ENCODE measurements at places on chromosomes 1 and 21.

GRCh38 chr1:176558561-176558960, 95.6 kb downstream of the PAPPA2 start:
- no peak for DNase-seq

DNA sequence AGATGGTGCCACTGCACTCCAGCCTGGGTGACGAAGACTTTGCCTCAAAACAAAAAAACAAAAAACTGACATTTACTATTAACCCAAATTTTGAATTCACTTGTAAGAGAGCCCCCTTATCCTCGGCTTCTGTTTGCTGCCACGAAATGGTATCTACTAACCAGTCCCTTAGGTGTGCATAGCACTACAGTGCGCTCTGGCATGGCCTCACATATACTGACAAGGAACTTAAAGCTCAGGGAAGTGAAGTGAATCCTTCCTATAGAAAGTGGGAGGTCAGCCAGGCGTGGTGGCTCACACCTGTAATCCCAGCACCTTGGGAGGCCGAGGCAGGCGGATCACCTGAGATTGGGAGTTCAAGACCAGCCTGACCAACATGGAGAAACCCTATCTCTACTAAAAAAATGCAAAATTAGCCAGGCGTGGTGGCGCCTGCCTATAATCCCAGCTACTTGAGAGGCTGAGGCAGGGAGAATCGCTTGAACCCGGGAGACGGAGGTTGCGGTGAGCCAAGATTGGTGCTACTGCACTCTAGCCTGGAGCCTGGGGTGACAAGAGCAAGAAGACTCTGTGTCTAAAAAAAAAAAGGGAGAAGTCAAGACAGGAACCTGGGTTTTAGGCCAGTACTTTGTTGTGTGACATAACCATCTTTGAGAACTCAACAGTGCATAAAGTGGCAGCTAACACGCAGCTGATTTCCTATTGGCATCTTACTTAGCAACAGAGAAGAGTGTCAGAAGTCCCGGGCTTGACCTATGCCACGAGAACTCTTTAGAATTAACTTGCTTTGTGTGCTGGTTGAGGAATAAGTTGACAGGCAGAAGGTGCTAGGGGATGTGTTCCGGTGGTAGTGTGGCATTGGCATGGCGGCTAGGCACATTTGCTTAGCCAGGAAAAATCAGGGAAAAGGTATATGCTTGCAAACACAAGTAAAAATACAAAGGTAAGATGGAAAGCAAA, 16.8 kb downstream of the ERRFI1 start:
- no peak for DNase-seq

DNA sequence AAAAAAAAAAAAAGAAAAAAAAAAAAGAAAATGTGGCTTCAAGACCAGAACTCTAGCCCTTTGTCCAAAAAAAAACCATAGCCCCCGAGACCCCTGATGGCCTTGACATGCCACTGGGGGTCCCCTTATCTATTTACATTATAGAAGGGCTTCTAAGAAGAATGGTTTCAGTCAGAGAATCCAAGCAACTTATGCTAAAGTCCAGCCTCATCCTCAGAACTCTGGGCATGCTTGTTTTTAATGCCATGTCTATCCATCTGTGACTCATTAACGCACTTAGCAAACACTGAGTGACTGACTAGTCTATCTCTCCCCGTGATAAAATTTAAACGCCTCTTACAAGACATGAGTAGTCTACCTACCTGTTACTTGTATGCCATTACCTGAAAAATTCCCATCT, 29.3 kb downstream of the ERG start:
- no peak for DNase-seq

GRCh38 chr21:44831227-44831860, 13.5 kb upstream of the SUMO3 start:
- DNase-seq = no peak

DNA sequence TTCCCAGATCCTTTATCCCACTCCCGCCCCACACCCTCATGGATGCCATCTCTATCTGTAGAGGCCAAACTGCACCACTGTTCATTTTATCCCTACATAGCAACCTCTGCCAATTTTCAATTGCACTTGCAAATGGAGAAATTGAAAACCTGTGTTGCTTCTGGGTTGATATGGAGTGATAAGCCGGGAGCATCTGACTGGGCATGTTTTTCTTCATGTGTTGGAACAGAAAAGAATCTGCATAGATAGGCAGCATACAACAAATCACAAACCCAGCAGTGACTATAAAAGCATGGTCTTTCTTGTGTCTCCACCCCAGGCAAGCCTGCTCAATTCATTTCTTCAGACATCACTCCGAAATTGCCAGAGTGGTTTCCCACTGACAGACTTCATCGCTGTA, 608.8 kb upstream of the CAMK1G start:
- no peak for DNase-seq

- DNase-seq = no peak
Observed at GRCh38 chr1:205914730-205915129, 28.5 kb downstream of the SLC26A9 start.

GRCh38 chr1:157163273-157164127, 25.3 kb upstream of the ETV3 start:
- no peak for DNase-seq

DNA sequence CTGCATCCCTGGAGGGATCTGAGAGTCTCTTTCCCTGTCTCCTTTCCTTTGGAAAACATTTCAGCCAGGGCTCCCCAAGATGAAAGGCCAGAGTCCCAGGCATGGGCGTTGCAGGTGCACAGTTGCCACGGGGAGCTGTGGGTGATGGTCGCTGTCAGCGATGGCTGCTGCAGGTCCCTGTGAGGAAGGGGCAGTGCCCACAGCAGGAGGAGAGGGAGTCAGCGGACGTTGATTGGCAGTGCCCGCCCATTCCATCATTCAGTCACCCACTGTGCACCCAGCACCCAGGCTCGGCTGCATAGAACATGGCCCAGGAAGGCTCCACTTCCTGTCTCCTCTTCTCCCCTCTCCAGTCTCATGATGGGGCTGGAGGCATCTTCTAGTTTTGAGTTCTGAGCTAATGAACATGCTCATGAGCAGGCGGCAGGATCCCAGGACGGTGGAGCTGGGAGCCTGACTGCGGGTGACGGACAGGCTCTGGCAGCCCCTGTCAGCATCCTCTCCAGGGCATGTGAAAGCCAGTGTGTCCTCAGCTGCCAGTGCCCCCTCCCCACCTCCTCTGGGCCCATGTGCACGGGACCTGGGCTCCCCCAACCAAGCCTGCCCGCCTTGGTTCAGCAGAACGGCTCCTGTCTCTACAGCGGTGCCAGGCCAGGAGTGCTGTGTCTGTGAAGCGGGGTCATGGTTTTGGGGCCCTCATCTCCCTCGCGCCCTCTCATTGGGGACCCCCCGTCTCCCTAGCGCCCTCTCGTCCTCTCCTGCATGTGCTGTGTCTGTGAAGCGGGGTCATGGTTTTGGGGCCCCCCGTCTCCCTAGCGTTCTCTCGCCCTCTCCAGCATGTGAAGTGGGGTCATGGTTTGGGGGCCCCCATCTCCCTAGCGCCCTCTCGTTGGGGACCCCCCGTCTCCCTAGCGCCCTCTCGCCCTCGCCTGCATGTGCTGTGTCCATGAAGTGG, 24.5 kb downstream of the COL18A1 start:
- DNase-seq = no peak

GRCh38 chr1:159652506-159652905, 61.9 kb downstream of the CRP start:
- no peak for DNase-seq

- no peak for DNase-seq
Observed at GRCh38 chr1:54846716-54847284, 40.2 kb downstream of the DHCR24 start.

- DNase-seq = no peak
Observed at GRCh38 chr1:188270497-188270896, 1441.7 kb downstream of the PLA2G4A start.

DNA sequence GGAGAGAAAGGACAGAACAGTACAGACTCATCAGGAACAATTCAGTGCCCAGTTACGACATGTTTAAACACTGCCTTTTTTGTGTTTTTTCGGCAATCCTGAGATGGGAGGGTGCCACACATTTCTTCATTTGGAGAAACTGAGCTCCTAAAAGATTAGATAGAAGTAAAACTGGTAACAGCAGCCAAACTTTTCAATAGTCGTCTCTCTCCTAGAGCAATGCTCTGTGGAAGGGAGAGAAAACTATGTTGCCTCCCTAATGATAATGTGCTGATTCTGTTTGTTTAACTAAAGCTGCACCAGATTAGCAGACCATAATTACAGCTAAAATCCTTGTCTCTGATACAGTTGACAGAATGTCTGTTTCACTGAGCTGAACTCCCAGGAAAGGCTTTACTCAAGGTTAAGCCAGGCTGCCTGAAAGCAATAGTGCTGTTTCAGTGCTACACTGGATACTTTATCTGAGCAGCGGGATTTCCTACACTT, 76.2 kb upstream of the CXADR start:
- DNase-seq = no peak

GRCh38 chr1:150683914-150684313, 13.0 kb downstream of the GOLPH3L start:
- no peak for DNase-seq

GRCh38 chr1:12754738-12755137, 8.7 kb downstream of the CFAP107 start:
- no peak for DNase-seq

- no peak for DNase-seq
Observed at GRCh38 chr1:35971601-35972000, 40.7 kb downstream of the AGO3 start.

DNA sequence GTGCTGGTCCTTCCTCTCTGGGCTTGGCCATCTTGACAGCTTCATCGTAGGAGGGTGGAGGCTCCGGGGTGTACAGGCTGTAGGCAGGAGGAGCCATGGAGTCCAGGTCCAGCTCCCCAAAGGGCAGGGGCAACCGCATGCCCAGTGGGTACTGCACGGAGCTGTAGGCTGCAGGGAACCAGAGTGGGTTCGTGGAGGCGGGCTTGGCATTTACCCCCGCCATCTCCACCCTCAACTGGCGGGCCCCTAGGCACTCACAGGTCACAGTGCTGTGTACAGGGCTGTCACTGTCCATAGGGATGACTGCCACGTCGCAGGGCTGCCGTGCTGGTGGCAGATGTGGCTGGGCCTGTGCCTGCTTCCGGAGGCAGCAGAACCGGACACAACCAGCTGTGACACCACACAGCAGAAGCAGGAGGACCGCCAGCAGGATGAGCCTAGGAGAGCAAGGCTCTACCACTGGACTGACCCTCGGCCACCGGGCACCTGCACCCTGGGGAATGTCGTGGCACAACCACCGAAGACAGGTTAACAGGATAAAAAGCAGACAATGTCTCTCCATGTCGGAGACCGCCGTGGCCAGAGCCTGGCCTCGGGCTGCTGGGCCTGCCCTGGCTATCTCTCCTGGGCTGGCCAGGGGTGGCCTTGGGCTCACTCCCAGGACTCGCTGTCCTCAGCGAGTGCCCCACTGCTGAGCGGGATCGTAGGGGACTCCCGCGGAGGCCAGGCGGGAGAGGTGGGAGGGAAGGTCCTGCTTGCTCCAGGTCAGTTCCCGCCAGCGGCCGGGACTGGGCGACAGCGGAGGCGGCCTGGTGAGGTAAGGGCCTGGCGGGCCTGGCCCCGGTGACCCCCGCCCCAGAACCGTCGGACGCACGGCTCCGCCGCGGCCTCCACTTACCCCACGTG, 831 bp downstream of the TMEM52 start:
- DNase-seq = no peak

DNA sequence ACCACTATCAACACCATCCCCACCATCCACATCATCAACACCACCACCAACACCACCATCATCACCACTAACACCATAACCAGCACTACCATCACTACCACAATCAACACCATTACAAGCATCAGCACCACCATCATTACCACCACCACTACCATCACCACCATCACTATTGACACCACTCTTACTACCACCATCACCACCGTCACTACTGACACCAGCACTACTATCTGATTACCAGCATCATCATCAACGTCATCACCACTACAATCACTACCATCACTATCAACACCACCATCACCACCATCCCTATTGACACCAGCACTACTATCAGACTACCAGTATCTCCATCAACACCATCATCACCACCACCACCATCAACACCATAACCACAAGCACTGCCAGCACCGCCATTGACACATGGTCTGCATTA, 106.1 kb upstream of the RUNX3 start:
- no peak for DNase-seq

DNA sequence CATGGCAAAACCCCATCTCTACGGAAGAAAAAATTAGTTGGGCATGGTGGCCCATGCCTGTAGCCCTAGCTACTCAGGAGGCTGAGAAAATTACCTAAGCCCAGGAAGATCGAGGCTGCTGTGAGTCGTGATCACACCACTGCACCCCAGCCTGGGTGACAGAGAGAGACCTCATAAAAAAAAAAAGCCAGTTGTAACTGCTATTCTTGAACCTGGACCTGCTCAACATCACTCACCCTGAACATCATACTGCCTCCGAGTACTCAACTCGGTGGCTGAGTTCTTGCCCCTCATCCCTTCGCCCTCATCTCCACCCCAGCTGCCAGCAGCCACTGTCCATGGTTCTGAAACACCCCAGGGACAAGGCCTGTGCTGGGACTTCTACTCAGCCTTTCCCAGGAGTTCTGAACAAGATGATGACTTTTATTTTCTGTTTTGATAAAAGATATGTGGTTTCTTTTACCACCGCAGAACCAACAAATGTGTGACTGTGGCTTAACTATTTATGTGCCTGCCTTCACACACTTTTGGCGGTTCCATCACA, 5.4 kb upstream of the DISP3 start:
- no peak for DNase-seq

Data from fibroblast of skin of left biceps (primary cell).